ENCODE measurements at places on chromosomes 6 and 20.

GRCh38 chr20:17921774-17922173 is 46.8 kb downstream of the SNX5 start:
- no peak for DNase-seq

DNA sequence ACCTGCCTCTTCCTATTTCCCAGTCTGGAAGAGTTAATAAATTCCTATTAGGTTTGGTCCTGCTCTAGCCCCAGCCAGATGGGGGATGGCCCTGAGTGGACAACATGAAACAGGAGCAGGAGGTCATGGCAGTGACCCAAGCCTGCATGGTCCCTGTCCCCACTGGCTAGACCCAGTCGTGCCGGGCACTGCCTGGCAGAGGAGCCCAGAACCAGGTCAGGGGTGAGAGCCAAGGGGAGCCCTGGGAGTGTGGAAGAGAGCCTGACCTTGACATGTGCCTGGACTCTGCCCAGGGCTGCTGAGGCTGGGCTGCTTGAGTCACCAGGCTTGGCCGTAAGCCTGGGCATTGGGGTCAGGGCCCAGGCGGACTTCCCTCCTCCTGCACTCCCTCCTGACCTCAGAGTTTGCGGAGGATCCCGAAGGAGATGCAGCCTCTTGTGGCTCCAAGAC is 3.6 kb downstream of the AVP start:
- peak; percentile 29 for DNase-seq

GRCh38 chr20:50762045-50762422 is 30.7 kb downstream of the PARD6B start:
- no peak for DNase-seq

- DNase-seq, result no peak
Observed at GRCh38 chr6:168109171-168109570, 30.2 kb upstream of the FRMD1 start.

DNA sequence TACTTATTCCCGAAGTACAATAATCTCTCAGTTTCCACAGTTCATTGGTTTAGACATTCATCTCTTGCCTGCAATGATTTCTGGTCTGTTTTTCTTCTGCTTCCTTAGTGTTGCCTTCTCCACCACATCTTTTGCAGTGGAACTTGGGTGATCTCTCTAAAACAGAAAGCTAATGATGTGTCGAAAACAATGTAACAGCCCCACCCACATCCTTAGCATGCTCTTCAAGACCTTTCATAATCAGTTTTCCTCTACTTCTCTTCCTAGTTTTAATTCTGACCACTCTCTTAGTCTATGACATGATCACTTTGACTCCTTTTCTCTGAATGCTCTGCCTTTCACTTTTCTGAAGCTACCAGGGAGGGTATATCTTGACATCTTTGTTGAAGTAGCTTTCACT is 1007.9 kb upstream of the CITED2 start:
- DNase-seq, result no peak

DNA sequence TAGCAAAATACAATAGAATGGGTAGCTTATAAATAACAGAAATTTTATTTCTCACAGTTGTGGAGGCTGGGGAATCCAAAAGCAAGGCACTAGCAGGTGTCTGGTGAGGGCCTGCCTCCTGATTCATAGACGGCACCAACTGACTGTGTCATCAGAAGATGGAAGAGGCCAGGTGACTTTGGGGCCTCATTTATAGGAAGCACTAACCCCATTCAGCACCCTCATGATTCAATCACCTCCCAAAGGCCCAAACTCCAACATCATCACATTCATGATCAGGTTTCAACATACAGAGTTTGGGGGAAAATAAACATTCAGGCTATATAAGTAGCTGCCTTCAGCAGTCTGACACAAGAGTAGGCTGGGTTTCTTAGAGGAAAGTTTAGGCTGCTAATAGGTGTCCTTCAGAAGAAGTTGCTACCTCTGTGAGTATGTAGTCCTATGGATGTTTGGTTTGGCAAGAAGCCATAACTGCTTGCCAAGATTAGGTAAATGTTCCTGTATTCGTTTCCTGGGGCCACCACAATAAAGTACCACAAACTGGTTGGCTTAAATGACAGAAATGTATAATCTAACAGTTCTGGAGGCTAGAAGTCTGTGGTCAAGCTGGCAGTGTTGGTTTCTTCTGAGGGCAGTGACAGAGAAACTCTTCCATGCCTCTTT is 48.8 kb downstream of the NT5E start:
- no peak for DNase-seq

DNA sequence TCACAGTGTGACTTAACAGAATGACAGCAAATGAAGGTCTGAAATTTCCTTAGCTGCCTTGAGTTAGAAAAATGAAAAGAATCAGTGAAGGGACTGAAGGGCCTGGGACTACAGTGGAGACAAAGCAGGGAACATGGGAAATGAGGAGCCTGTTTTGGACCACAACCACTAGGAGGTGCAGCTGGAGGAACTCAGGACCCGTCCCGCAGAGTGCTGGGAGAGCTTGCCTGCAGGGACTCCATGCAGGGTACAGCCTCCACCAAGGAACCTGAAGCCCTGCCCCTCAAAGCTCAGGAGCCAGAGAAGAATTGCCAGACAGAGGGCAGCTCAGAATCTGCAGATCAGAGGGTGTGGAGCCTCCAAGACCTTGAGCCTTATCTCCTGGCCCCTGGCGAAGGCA is 50.7 kb downstream of the LRFN2 start:
- no peak for DNase-seq

DNA sequence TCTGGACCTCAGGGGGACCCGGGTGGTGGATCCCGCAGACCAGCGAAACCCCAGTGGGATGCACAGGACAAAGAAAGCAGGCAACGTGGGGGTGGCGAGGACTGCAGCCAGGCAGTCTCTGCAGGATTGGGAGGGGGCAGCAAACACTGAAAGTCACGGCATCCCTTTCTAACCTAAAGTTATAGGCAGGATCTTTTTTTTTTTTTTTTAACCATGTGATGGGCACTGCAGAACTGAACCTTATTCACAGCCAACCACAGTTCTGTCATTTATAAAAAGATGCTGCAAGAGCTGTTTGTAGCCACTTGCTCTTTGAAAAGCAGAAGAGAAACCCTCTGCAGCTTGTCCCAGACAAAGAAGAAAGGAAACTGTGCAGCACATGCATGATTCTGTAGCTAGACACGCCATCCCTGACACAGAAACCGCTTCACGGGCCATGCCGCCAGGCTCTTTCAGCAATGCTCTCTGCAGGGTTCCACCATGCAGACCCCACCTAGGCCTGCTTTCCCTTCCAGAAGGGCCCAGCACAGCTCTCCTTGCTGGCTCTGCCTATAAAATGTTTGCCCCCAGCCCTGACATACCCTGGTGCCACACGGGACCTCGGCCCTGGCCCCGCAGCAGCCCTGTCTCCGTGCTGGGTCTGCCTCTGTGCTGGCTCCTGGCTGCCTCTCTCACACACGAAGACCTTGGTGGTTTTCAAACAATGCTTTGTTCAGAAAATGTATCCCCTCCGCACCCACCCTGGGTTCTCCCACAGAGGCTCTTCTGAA is 70.8 kb downstream of the PYGB start:
- DNase-seq, result peak; percentile 74

DNA sequence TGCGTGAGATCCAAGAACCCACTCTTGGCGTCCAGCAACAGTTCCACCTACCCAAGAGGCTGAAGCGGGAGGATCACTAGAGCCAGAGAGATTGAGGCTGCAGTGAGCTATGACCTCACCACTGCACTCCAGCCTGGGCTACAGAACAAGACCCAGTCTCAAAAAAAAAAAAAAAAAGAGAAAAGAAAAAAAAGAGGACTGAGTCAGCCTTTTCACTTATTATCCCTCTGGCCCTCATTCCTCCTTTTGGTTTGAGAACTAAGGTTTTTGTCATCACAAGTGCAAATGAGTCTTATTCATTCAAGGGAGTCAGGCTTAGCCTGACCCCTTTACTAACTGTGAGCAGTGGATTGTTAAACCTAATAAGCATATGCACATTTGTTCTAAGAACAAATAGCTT is 37.9 kb upstream of the JARID2 start:
- no peak for DNase-seq

DNA sequence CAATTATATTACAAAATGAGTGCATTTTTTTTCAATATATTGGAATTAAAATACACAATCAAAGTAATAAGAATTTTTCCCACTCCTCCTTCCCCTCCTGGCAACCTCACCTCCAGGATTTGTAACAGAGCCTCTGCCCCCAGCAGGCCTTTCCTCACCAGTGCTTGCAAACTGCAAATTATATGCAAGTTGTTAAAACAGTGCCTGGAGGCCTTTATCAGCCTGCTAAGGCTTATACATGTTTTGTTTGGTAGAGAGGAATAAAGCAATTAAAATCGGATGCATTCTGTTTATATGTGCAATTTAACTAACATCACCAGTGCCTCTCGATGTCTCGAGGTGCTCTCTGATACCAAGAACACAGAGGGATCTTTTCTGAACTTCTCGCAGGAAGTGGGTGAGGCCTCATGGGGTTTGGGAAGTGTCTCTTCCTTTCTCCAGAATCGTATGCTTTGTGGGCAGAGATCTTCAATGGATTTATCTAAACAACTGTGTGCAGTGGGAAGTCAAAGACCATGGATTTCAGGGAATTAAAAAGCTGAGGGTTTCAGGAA is 186.8 kb downstream of the CDH26 start:
- no peak for DNase-seq

GRCh38 chr20:57439432-57439831 is 48.2 kb downstream of the RBM38 start:
- DNase-seq, result peak; percentile 62

DNA sequence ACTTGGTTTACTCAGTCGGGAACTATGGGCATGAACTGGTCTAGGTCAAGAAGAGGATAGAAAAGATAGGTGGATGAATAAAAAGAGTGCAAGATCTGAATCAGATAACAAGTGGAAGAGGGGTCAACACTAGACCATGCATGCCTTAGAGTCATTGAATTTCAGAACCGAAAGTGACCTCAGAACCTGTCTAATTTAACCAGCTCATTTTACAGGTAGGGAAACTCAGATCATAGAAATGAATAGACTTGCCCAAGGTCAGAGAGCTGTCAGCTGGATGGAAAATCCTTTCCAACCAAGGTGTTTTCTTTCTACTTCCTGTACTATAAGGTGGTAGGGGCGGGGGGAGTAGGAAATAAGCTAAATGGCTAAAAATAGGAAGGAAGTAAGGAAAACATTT is 121.4 kb upstream of the ADGRF1 start:
- DNase-seq, result no peak

DNA sequence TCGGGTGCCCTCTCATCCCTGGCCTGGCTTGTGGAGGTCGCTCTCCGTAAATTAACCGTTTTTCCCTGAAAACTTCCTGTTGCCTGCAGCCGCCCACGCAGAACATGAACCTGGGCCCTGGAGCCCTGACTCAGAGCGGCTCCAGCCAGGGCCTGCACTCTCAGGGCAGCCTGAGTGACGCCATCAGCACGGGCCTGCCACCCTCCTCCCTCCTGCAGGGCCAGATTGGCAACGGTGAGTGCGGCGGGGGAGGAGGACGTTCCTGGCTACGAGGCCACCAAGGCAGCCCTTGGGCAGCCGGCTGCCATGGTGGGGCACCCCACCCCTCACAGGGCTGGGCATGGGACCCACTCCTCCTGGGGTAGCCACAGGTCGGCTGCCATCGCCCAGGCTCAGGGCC is 17.8 kb downstream of the SS18L1 start:
- DNase-seq, result no peak

GRCh38 chr6:169778646-169779045 is 27.2 kb downstream of the ERMARD start:
- DNase-seq, result no peak

DNA sequence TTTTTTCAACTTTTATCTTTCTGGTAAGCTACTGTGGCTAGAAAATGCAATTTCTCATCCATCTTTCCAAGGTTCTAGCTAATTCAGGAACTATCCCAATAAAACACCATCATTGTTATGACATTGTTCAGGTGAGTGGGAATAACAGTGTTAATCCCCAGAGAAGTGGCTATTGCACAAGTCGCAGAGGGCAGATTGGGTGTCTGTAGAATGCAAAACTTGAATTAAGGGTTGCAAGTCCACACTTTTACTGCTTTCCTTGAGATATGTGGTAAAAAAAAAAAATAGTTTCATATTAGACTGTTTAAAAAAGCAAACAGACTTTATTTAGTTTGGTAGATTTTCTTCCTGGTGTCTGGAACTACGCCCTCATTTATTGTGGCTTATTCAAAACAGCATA is 41.1 kb upstream of the PRDM1 start:
- no peak for DNase-seq

DNA sequence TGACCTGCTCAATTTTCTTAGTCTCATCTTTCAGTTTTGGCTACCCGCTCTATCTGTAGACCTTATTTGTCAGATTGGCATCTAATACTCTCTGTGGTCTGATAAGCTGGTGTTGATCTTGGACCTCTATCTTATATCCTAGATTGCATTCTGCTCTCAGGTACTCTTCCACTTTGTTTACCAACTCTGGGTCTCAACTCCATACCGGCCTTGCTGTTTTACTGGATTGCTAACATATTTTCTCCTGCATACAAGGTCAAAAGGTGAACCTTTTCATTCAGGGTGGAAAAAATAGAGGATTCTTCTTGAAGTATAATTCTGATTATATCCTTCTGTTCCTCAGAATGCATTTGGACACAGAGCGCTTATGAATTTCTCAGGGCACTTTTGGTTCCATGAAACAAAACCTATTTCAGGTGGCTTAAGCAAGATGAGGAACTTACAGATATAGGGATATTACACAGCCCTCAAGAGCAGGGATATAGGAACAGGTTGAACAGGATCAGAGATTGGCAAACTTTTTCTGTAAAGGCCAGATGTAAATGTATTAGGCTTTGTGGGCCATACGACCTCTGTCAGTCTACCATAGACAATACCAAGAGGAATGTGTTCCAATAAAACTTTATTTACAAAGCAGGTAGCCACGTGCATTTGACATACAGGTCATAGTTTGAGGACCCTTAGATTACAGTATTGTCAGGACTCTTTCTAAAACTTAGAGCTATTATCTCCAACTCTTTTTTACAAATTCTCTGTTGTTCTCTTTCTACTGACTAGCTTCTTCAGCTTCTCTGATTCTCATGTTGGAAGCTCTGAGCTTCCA is 2.5 kb upstream of the SH3BGRL2 start:
- no peak for DNase-seq

- peak; percentile 20 for DNase-seq
Observed at GRCh38 chr6:125670568-125670967, 78.9 kb upstream of the HEY2 start.

GRCh38 chr6:148324297-148324985 is 18.2 kb upstream of the SASH1 start:
- no peak for DNase-seq

- DNase-seq, result no peak
Observed at GRCh38 chr6:88843040-88843439, 120.4 kb downstream of the RNGTT start.

GRCh38 chr6:31128093-31128676 is 7.9 kb upstream of the CDSN start:
- DNase-seq, result no peak

GRCh38 chr6:159090530-159091480 is 46.0 kb upstream of the TAGAP start:
- DNase-seq, result no peak

GRCh38 chr6:150382171-150382570 is 13.4 kb downstream of the IYD start:
- no peak for DNase-seq

- no peak for DNase-seq
Observed at GRCh38 chr6:134217105-134217797, 100.7 kb downstream of the SGK1 start.
